ENCODE measurements at places on chromosomes 7 and 10. TPM values are rescaled to one million over a fixed set of nuclear protein-coding genes. Genes with fewer than 3 reads are reported as not detected.

The ETV1 gene
- total RNA-seq = 9.2 TPM

The PTPN20 gene
- 1.3 TPM for total RNA-seq

The TAS2R41 gene
- total RNA-seq = 0.81 TPM

The TUBB8 gene
- total RNA-seq = not detected

The PCBD1 gene
- 48.7 TPM for total RNA-seq

DNA sequence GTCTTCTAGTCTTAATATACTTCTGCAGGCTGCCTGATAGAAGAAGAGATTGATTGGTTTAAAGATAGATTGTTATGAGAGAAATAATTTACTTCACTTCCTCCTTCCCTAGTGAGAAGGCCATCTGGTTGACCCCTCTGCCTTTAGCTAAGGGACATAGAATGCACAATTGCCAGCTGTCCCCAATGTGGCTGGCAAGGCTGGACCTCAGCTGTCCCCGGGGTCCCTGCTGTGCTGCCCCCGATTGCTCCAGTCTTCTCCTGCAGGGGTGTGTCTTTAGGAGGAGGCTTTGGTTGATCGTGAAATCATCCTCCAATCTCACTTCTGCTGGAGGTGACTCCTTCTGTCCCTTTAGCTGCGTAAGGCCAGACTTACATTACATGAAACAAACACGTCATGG lies 388.5 kb downstream of the DPP6 start:
- DNase-seq = no peak

GRCh38 chr10:92816091-92816531 lies 32.2 kb upstream of the EXOC6 start:
- DNase-seq = no peak

All from posterior vena cava (tissue), 2 donors.